ENCODE measurements at places on chromosomes 6 and 20.

DNA sequence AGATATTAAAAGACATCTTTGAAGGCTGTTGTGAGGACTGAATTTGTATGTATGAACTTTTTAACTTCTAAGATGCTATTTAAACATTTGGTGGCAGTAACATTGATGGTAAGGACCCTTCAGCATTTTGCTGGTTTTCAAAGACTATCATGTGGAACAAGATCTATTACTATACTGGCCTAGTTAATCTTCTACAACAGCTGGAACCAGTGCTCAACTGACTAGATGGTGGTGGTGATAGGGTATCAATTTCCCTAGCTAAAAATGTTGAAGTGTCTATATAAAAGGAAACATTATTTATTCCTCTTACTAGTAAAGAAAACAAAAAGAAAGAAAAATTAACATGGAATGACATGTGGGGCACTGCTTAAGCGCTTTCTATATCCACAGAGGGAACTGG is 195.7 kb downstream of the TASP1 start:
- no peak for DNase-seq

- DNase-seq = peak; percentile 76
Observed at GRCh38 chr6:13413466-13413862, 73.9 kb downstream of the GFOD1 start.

- DNase-seq = no peak
Observed at GRCh38 chr6:122524056-122524455, 52.4 kb upstream of the SERINC1 start.

DNA sequence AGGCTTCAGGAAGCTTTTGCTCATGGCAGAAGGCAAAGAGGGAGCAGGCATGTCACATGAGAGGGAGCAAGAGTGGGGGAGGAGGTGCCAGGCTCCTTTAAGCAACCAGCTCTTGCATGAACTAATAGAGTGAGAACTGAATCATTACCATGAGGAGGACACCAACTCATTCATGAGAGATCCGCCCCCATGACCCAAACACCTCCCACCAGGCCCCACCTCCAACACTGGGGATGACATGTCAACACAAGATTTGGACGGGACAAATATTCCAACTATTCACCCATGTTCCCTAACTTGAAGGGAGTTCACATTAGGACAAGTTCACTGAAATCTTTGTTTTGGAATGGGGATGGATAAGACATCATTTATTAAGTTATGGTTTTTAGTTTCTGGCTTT is 155.2 kb upstream of the ESR1 start:
- no peak for DNase-seq

DNA sequence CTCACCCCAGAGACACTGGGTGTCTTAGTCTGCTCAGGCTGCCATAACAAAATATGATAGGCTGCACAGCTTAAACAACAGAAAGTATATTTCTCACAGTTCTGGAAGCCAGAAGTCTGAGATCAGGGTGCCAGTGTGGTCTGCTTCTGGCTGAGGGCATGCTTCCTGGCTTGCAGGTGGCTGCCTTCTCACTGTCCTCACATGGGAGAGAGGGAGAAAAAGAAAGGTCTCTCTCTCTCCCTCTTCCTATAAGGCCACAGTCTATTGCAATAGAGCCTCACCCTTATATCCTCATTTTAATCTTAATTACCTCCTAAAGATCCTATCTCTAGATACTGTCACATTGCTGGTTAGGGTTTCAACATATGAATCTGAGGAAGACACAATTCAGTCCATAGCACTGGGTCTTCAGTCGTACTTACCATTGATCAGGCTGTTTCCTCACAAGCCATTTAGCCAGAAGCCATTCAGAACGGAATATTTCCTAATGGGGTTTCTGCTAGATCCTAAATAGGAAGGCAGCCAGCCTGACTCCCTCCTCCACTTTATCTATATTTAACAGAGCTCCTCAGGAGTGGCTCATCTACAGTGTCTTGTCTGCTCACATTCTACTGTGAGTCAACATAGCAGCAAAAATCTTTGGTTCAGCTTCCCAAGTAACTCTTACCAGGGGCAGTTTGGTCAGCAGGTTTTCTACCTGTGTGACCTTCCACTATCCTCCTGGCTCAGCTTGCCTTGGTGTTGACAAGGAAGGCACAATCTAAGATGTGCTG is 42.2 kb downstream of the CD164 start:
- DNase-seq = no peak

- no peak for DNase-seq
Observed at GRCh38 chr6:50780382-50780781, 38.3 kb upstream of the TFAP2B start.

DNA sequence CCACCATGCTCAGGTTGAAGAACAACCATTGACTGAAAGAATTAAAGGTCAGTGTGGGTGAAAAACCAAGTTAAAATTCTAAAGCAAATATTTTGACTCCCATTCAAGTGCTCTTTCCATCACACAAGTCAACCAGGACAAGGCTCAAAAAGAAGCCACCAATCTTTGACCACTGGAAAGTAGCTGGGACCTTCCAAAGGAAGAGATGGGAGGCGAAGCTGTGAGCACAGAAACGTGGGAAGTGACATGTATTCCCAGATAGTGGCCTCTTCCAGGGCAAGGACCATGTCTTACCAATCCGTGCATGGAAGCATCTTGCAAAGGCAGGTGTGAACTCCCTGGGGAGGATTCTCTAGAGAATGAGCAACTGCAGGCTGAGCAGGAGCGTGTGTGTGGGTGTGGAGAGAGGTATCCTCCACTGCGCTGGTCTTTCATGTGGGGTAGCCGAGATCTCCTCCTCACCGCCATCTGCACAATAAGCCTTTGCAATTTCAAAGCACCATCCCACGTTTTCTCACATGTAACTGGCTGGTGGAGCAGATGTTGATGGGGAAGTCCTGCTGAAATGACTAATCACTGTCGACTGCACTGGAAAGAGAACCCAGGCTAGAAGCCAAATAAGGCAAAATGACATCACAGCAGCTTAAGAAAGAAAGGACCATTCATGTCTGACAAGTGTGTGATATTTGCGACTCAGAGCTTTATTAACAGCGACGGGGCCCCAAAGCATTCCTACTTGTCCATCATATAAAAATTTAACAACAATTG is 189.4 kb upstream of the RREB1 start:
- peak; percentile 83 for DNase-seq

DNA sequence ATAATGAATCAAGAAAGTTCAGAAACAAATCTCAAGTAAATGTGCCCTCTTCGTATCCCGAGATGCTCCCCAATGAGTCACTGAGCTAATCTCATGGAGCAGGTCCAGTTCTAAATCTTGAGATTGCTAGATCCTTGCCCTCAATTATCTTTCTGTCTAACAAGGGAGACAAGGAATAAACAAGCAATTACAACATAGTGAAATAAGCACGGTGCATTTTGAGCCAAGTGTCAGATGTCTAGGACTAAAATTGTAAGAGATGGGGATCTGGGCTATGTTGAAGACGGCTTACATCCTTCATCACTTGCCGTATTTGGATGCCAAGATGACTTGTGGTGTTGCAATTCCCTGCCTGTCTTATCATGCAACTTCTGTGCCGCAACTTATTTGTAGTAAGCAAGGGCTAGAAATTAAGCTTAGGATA is 56.5 kb upstream of the ADGRF1 start:
- DNase-seq = no peak

DNA sequence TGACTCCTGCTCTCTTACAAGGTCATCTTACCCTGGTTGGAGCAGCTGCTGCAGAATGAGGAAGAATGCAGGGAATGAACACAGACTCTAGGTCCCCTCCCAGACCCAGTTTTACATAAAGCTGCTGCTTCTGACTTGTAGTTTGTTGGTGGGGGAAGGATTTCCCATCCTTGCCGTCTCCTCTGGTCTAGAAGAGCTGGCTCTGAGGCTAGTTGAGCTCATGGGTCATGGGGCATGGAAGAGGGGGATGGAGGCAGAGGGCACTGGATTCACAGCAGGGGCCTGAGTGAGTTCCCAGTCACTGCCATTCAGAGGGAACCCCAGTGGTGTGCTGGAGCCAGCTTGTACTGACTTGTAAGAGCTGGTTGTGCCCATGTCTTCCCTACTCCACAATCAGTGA is 9.2 kb upstream of the GUCA1A start:
- DNase-seq = peak; percentile 41

GRCh38 chr6:112560651-112561050 is 213.5 kb downstream of the RFPL4B start:
- DNase-seq = no peak

DNA sequence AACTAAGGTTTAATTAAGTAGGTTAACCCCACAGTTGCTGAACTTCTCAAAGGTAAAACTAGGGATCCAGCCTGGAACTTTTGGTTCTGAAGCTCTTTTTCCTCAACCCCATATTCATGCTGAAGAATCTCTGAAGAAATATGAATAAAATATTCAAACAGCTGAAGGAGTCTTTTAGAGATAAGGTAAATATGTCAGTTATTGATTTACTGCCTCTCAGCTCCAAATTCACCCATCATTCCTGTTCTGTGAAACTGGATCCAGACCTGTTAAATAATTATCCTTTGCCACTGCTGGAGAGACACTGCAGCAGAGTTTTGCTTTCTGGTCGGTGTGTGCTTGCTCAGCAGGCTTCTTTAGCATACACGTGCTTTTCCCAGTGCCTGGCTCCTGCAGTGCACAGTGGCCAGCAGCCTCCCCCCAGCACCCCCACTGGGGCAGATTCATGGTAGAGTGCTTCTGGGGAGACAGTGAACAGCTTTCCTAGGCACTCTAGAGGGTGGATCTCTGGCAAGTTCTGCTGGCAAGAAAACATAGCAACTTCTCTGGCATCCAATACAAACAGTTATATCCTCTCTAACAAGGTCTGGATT is 62.0 kb upstream of the BCLAF1 start:
- no peak for DNase-seq

DNA sequence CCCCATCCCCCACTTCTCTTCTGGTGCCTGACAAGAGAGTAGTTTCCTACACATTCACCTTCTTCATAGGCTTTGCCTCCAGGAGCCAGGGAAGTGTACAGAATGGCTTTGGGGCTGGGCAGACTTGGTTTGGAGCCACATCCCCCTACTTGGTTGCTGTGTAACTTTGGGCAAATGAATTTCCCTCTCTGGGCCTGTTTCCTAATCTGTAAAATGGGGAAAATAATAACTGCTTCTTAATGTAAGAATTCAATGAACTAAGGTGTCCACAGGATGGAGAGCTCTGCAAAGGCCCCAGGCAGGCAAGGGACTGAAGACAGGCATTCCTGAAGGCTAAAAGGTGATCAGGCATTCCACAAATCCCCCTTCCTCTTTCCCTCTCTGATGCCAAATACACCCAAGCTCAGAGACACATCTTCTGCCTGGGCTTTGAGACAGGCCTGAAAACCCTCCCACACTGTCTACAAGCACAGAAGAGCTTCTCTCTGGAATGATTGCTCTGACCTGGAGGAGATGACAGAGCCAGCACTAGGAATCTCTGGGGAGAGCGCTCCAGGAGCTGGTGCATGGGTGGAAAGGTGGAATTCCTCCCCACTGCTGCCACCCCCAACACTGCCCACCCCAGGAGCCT is 6.9 kb upstream of the C20orf203 start:
- DNase-seq = no peak

- no peak for DNase-seq
Observed at GRCh38 chr20:50055524-50056083, 57.3 kb downstream of the UBE2V1 start.

Measured in MG63 (cell line).